ENCODE measurements at places on chromosomes 3 and 15.

- no peak for DNase-seq
Measured at GRCh38 chr3:55296030-55296429, 191.1 kb downstream of the WNT5A start.

DNA sequence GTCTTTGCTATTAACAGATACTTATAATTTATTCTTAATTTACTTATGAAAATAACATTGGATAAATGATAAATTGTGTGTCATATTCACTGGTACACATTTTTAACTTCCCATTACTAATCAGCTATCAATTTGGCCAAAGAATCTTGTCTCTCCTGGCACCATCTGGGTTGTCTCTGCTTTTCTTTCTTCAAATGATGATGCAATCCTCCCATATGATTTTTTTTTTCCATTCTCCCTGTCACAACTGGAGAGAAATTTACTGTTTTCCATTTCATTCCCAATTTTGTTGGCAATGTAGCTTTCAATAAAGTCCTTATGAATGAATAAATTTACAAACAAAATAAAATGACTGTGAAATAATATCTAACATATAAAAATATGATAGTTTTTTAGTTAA is 743.7 kb upstream of the EPHA6 start:
- no peak for DNase-seq

DNA sequence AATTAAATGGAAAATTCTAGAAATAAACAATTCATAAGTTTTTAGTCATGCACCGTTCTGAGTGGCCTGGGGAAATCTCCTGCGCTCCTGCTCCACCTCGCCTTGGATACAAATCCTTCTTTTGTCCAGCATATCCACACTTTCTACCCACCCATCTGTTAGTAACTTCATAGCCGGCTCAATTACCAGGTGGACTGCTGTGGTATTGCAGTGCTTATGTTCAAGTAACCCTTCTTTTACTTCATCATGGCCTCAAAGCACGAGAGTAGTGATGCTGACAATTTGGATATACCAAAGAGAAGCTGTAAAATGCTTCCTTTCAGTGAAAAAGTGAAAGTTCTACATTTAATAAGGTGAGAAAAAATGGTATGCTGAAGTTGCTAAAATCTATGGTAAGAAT is 142.3 kb upstream of the CHL1 start:
- DNase-seq, result no peak

DNA sequence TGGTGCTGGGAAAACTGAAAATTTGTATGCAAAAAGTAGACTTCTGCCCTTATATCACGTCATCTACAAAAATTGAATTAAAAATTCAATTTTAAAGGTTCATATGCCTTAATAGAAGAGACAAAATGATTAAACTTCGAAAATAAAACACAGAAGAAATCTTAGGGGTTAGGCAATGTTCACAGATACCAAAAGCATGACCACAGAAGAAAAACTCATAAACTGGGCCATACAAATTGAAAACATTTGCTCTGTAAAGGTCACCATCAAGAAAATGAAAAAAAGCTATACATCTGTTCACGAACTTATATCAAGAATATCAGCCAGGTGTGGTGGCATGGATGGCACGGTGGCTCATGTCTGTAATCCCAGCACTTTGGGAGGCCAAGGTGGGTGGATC is 245.1 kb downstream of the PCCB start:
- DNase-seq, result no peak

- no peak for DNase-seq
Measured at GRCh38 chr3:38994251-38994650, 57.5 kb downstream of the SCN11A start.

DNA sequence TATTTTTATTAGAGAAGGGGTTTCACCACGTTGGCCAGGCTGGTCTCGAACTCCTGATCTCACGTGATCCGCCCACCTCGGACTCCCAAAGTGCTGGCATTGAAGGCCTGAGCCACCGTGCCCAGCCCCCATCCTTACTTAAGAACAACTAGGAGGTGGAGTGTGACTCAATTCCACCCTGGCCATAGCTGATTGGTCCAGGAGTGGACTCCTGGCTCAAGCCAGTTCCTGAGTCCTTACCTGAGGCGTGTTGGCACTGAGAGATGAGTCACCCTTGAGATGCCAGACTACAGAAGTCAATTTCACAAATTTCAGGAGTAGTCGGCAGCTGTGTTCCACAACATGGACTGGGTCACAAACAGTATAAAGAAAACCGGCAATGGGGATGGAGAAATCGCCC is 124.2 kb downstream of the SHQ1 start:
- no peak for DNase-seq

DNA sequence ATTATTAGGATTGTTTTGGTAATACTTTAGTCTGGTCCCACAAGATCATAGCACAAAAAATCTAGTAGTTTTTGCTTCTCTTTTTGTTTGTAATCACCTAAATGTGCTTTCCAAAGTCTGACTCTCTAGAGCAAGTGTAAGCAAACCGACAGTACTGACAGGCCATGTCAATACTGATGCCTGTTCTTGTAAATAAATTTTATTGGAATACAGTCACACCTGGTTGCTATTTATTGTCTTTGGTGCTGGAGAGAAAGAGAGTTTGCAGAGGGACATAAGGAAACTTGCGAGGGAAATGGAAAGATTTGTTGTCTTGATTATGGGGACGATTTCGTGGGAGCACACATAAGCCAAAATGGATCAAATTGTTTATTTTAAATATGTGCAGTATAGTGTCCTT is 77.5 kb downstream of the NAALADL2 start:
- DNase-seq, result no peak

DNA sequence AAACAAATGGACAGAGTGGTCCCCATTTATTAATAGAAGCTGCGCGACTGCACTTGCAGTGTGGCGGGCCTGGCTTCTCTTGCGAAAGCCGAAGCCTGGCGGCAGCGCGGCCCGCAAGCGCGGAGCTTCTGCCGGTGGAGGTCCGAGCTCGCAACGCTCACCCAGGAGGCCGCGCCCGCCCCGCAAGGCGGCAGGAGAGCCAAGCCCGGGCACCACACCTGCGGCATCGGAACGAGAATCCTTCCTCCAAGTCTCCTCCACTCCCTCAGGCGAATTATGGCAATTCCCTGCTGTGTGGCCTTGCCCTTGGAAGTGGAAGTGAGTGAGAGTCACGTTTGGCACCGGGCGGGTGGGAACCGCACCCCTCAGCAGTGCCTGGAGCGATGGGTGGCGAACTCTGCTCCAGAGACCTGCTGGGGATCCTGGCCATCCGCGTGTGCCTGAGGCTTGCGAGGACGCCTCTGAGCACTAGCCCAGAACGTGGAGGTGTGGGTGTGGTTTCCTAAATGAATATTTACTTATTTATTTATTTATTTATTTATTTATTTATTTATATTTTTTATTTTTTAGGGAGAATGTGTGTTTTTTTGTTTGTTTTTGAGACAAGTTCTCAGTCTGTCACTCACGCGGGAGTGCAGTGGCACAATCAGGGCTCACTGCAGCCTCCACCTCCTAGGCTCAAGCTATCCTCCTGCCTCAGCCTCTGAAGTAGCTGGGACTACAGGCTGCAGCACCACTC is 133.7 kb upstream of the UBE2E1 start:
- DNase-seq, result no peak

DNA sequence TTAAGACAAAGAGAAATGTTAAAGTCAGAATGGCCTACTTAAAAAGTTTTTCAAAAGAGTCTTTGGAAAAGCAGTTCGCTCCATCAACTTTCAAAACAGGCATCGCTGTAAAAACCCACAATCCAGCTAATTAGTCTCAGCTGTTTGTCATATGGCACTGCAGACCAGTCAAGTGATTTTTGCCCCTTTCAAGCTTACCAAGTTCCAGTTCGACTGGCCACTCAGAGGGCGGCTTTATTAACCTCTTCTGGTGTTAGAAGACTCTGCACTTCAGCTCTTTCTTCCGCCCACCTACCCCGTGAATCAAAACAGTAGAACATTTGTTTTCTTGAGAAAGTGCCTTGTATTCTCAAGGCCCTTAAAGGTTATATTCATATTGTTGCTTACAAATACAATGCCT is 19.3 kb downstream of the RAB27A start:
- DNase-seq, result no peak
